Left lung (tissue), 14 donors: ENCODE measurements at places on chromosomes 11 and 22. TPM values are rescaled to one million over a fixed set of nuclear protein-coding genes. Genes with fewer than 3 reads are reported as not detected.

Gene ACR
- total RNA-seq: 1.4 TPM

DNA sequence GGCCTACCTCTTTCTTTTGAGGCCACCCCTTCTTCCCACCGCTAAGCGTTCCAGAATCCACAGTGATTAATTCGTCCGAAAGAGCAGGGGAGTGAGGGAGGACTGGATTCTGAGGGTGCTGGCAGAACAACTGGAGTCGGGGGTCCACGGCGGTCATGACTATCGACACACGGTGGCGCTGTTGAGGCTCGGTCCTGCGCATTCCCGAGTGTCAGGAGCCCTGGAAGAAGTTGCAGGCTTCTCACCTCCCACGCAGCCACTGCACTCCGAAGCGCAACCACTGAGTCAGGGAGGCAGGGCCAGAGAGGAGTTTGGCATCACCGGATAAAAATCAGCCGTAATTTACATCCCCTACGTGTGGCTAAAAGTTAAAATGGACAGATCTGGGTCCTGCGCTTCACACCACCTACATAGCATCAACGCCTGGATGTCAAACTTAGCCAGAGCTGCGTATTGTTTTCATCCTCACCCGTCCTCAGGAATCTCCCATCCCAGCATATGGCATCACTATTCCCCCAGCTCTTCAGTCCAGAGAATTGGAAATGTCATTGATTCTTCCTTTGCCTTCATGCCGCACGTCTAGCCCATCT, 10.7 kb upstream of the CTSF start:
- peak; percentile 77 for DNase-seq

Gene VPREB1
- total RNA-seq: not detected

Gene MN1
- 5.1 TPM for total RNA-seq

Gene MUC5AC
- total RNA-seq: not detected

GRCh38 chr11:29333993-29334775, 682.6 kb downstream of the KCNA4 start:
- peak; percentile 24 for DNase-seq

DNA sequence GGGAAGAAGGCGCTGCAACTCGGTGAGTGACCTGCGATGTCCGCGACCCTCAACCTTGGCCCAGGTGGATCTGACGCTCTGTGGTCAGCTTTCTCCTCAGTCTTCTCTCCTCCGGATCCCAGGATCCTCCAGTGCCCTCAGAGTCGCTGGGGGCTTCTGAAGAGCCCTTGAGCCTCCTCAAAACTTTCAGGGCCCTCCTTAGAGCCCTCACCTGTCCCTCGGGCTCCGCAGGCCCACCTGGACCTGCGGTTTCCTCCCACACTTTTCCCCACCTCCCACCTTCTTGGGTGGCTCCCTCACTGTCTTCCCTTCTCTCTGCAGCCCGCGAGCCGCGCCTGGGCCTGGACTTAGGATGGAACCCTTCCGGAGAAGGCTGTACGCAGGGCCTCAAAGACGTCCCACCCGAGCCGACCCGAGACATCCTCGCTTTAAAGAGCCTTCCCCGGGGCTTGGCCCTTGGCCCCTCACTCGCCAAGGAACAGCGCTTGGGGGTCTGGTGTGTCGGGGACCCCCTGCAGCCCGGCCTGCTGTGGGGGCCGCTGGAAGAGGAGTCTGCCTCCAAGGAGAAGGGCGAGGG, 335 bp downstream of the ZNF408 start:
- no peak for DNase-seq

DNA sequence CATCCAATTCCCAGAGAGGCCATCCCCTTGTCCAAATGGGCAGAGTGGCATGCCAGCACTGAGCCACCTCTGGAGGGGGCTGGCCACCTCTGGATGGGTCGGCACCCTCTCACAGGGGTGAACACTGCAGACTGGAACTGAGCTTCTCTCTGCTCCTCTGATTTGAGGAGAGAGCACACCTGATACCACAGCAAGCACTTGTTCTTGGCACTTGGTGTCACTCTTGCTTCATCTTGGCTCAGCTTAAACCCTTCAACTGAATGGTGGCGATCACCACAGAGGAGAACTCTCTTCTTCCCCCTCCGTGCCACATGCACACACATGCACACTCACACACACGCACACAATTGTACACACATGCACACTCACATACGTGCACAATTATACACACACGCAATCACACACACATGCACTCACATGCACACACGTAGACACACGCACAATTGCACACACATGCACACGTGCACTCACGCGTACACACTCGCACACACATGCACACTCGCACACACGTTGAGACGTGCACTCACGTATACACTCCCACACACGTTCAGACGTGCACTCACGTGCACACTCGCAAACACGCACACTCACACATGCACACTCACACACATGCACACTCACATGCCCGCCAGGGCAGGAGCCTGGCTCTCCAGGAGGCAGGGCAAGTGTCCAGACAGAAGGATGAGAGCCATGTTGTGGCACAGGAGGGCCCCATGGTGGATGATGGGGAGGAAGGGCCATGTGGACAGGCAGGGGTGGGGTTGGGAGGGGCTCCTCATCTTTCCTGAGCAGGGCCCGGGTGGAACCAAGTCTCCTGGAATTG, 23.4 kb downstream of the OVOL1 start:
- peak; percentile 59 for DNase-seq
